DMS 273 treated with DMSO at 0.1 percent for 48 hours (cell line): ENCODE measurements at places on chromosomes 1 and 21.

DNA sequence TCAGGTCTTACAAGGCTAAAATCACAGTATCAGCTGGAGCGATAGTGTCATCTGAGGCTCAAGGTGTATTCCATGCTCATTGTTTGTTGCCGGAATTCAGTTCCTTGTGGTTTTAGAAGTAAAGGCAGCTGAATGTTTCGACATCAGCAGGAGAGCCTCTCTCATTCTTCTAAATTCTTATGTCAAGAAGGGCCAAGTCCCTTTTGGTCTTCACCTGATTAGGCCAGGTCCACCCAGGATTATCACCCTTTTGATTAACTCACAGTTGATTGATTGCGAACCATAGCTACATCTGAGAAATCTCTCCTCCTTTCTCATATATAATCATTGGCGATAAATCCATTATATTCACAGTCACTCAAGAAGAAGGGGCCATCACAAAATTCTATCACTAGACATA lies 806.7 kb upstream of the PRMT6 start:
- no peak for DNase-seq

GRCh38 chr1:68973459-68974244 lies 476.8 kb upstream of the DEPDC1 start:
- no peak for DNase-seq

DNA sequence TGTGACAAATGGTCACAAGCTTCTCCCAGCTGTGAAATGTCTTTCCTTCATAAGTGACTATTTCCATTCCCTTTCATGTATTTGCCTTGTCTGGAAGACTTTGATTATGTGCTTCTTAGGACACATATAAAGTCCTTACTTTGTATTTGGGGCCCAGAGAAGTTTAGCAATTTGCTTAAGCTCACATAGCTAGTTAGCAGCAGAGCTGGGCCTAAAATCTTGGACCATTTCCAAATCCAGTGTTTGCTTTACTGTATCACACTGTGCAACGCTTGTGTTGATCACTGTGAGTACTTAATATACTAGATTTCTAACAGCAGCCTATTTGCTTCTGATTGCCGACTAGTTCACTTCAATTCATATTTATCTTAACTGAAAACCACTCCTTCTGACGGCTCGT lies 2.2 kb upstream of the KCNA3 start:
- no peak for DNase-seq

GRCh38 chr1:209601809-209602657 lies 18.5 kb downstream of the CAMK1G start:
- DNase-seq, result peak; percentile 36

DNA sequence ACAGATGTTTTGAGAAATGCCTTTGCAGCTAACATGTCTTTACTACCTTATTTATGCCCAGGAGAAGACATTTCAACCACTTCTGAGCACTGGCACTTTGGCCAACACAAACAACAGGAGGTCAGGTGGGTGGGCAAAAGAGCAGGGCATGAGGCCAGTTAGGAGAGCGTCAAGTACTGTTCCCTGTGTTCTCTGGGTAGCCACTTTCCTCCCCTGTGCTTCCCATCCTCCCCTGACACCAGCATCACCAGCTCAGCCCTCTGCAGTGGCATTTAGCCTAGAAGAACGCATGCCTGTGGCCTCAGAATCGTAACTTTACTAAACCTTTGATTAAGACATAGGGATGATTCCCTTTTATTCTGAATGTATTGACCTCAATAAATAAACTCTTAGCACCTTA lies 18.3 kb downstream of the BTG2 start:
- no peak for DNase-seq

DNA sequence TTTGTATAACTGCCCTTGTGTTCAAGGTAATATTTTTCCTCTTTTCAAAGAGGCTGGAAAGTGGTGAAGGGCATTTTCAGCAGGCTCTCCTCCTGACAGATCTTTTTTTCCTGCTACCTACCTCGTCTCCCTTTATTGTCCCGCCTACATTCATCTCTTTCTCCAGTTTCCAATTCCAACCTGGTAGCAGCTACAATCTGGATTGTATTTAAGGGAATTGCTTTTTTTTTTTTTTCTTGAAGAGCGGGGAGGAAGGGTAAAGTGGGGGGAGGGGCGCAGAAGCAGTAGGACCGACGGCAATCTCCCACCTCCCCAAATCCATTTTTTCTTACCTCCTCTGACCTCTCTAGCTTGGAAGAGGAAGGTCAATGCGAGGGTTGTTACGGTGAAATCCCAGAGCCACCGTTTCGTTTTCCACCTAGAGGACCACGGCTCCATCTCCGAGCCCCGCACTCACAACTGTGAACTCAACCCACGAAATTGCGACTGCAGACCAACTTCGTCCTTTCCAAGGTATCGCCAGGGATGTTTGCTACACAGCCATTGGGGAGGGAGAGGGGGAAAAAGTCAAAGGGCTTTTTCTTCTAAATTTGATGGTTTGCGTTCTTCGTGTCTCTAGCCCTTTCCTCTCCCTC lies 464 bp downstream of the COL11A1 start:
- DNase-seq, result no peak

- DNase-seq, result no peak
These were observed 3.2 kb downstream of the TRPM2 start for GRCh38 chr21:44356636-44357035.

- no peak for DNase-seq
These were observed 953 bp downstream of the PTPRU start for GRCh38 chr1:29237129-29237821.

- no peak for DNase-seq
These were observed 5.1 kb upstream of the FRRS1 start for GRCh38 chr1:99771513-99771918.

DNA sequence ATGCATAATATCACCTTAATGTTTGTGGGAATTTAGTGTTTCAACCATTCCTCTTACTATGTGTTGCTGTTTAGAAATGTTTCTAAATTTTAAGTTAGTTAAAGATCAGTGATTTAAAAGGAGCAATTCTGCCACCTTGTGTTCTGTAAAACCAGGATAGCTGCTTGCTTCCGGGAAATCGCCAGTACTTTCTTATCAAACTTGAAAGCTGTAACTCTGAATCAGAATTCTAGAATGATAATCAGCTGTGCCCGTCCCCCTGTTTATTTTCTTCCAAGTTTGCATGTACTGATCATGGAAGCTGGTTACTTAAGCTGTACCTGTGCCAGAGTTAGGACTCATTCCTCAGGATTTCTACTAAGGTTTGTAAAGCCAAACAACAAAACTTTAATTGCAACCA lies 656.4 kb downstream of the LTN1 start:
- DNase-seq, result peak; percentile 8

DNA sequence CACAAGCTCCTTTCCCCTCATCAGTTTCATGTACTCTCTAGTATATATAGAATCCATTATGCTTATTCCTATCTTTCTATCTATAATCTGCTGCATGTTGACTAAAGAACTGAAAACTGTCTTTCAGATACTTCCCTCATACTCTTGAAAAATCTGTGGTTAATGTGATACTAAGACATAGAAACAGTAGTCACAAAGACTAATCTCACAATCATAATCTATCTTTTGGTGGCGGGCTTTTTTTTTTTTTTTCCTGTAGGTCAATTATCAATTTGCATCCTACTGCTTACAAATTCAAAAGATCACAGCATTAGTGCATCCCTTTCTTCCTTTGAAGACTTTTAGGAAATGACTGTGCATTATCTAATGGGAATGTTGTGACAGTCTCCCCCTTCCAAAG lies 4.7 kb downstream of the UBR4 start:
- no peak for DNase-seq

- DNase-seq, result no peak
These were observed 332.2 kb downstream of the NTNG1 start for GRCh38 chr1:107473065-107473464.

DNA sequence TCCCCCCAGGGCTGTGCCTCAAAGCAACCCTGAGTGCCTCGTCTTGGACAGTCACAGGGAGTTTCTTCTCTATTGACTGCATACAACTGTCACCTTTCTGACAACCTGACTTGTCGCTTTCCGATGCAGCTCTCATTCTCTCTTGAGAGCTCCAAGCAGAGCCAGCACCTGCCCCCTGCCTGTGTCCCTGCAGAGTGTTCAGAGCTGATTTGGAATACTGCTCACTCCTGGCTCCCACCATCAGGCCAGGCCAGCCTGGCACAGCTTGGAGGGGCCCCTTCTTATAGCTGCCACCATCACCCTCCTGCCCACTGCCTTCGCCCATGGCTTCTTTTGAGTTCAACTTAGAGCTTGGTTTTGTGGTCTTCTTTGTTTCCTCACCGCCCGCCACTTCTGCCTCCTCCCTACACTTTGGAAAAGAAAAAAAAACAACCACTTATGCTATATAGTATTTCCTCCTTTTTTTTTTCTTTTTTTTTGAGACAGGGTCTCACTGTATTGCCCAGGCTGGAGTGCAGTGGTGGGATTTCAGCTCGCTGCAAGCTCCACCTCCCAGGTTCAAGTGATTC lies 12.3 kb downstream of the NCF2 start:
- no peak for DNase-seq

DNA sequence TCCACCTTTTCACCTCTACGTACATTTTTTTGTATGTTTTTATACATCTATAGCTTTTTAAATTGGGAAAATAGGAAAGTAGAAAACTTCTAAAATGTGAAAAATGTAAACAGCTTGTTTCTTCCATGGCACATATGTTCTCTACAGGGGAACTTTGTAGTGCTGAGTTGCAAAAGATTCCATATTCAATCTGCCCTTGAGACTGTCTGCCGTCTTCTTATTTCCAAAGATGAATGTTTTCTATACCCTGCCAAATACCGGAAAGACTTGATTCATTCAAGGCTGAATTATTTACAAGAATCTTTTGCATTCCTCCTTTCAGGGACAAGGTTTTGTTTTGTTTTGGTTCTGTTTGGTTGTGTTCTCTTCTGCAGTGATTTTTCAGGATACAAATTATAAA lies 1334.5 kb upstream of the ADGRL4 start:
- no peak for DNase-seq

- no peak for DNase-seq
These were observed 103.6 kb downstream of the SPAG17 start for GRCh38 chr1:118081387-118081786.

DNA sequence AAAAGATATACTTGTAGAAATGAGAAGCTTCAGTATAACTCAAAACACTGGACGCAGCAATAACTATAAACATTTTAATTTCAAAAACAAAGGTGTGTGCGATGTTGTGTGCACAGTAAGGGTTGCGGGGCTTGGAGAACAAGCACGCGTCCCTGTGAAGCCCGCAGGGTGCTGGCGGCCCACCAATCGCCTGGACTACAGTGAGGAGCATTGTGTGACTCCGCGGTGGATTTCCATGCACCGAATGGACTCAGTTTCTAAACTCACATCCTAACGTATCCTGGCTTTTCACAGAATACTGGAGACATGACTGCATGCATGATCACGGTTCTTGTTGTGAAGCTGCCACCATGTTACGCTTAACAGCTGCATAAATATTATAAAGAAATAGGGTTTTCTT lies 33.0 kb downstream of the NTPCR start:
- no peak for DNase-seq

- DNase-seq, result no peak
These were observed 5.3 kb upstream of the FAM78B start for GRCh38 chr1:166172106-166172505.

GRCh38 chr21:19276665-19277064 lies 873.1 kb upstream of the TMPRSS15 start:
- no peak for DNase-seq

- peak; percentile 40 for DNase-seq
These were observed 9.3 kb downstream of the PLEKHM2 start for GRCh38 chr1:15693371-15693770.
